ENCODE measurements at places on chromosomes 2 and 18. TPM values are rescaled to one million over a fixed set of nuclear protein-coding genes. Genes with fewer than 3 reads are reported as not detected.

Gene BOLA3
- 29.8 TPM for total RNA-seq

Gene PLCL1
- total RNA-seq, result 32.6 TPM

Gene VWC2L
- total RNA-seq, result 4.1 TPM

Gene GALR1
- total RNA-seq, result under 0.01 TPM

Gene AMER3
- 44.0 TPM for total RNA-seq

Gene RNF152
- 106 TPM for total RNA-seq

Gene ITM2C
- total RNA-seq, result 110 TPM

Gene CABLES1
- 4.9 TPM for total RNA-seq

Measured in frontal cortex (tissue), 4 donors.